M059J (cell line): ENCODE measurements at places on chromosomes 7 and 10. TPM values are rescaled to one million over a fixed set of nuclear protein-coding genes. Genes with fewer than 3 reads are reported as not detected.

C7orf33 gene
- total RNA-seq: not detected in 2 replicates

GRCh38 chr7:74043523-74043951, 15.6 kb downstream of the ELN start:
- DNase-seq: no peak

GRCh38 chr7:145020454-145020853, 184.6 kb upstream of the TPK1 start:
- no peak for DNase-seq

DNA sequence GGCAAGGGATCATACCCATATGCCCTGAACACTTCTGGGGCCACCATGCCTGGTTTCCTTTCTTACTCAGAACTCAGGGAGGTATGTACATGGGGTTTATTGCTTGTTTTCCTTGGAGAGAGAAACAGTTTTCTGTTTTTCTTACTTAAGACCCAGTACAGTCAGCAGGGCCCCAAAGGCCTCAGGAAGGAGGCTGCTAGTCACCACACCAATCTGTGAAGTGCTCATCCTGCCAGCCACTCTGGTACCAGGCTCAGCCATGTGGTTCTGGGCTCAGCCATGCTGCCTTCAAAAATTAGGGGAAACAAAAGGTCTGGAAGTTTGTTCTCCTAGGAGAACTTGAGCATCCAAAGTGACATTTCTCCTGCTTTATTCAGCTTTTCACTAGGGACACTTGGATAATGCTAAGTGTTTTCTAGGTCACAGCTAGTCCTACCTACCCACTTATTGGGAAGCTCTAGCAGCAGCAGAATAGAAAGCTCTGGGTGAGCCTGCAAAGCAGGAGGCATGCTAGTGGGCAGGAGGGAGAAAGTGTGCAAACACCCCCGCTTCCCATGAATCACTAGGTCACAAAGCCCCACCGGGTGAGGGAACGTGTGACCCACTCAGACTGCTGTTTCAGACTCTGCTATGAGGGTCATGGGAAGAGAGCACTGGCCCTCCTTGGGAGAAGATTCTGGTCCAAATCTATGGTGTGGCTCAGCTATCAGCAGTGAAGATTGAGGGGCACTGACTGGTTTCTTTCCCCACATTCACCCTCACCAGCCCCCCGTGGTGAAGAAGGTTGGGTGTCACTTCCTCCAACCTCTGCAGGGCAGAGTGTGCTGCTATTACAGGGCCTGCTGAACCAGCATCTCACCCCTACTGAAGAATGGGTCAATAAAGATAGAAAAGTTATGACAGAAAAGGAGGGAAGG, 23.9 kb downstream of the NUDCD3 start:
- DNase-seq: peak; percentile 36

GRCh38 chr10:21092683-21093524, 195.8 kb upstream of the NEBL start:
- peak; percentile 7 for DNase-seq

DNA sequence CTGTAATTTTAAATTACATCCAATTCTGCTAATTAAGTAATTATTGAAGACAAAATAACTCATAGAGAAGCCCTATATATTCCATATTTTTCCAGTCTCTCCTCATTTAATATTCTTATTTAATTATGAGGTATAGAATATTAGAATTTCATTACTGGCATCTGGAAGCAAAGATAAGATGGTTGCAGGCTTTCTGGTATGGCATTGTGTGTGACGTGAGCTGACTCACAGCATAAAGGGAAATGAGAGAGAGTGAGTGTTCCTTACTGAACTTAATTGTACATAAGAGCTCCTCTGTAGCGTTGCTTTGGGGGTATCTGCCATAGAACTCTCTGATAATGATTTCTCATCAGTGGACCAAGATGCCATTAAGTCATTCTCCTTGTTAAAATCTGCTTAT, 127.4 kb upstream of the TEX47 start:
- no peak for DNase-seq
